GM04504 (cell line): ENCODE measurements at places on chromosomes 11 and 22.
A peak's percentile ranks its signal among the peaks of the same experiment; 100 is the strongest.

GRCh38 chr11:130029137-130029536 lies 26.5 kb upstream of the PRDM10 start:
- no peak for DNase-seq

DNA sequence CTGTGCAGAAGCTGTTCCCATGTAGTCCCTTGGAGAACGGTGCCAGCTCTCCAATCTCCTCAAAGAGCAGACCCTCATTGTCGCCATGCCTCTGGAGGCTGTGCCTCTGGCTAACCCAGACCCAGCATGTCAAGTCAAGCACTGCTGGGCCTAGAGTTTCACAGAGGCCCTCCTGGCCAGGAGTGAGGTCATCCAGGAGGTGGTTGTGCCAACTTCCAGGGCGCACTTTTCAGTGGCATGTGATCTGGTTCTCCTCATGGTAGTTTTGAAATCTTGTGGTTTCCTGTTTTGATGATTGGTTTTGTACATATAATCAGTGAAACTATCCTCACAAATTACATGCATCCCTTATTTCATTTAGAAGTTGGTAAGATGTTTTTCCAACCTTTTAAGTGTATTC lies 78.9 kb downstream of the PPFIBP2 start:
- DNase-seq: peak; percentile 63

DNA sequence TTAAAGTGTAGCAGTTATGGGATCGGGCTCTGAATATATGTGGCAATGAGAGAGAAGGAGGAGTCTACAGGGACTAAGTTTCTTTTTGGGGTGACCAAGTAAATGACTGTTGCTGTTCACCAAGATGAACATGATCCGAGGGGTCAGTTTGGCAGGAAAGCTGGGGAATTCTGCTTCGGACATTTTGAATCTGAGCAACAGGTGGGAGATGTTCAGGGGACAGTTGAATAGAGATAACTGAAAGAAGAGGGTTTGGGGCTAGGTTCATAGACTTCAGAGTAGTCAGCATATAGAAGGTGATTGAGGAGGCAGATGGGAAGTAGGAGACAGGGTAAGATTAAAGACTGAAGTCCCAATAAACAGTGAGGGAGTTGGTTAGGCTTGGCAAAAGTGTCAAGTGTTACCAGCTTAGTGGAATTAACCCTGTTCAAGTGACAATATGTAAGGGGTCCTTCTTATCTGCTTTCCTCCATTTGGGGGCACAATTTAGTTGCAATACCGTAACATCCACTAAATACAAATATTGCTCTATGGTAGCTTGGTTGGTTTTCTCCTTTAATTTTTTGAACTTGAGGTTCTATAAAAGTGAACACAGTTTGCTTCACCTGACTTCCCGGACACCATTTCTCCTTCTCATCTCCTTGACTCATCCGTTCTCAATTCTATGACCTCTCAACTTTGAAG lies 2.9 kb upstream of the ENTHD1 start:
- no peak for DNase-seq

DNA sequence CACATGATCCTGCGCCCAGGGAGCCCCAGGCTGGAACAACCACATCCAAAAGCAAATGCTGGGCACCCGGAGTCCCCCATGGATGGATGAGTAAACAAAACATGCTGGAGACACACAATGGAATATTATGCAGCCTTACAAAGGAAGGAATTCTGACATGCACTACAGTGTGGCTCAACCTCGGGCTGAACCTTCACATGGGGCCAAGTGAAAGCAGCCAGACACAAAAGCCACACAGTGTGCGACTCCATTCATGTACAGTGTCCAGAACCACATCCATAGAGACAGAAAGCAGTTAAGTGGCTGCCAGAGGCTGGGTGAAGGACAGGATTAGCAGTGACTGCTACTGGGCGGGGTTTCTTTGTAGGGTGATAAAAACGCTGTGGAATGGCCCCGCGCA lies 10.1 kb downstream of the POLR3H start:
- DNase-seq: no peak

DNA sequence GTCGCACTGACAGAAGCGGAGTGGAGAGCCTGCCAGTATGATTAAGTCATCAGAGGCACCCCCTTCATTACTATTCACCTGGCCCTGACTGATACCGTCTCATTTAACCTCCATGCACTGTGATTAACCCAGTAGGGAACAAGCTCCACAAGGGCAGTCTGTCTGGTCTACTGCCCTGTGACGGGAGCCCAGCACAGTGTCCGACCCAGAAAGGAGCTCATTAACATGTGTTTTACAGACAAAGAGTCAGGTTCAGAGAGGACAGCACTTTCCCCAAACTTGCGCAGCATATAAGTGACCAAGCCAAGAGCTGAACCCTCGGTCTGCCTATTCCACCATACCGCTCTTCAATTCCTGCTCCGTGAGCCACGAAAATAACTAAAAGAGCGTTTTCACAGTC lies 129.5 kb downstream of the RRAS2 start:
- no peak for DNase-seq

DNA sequence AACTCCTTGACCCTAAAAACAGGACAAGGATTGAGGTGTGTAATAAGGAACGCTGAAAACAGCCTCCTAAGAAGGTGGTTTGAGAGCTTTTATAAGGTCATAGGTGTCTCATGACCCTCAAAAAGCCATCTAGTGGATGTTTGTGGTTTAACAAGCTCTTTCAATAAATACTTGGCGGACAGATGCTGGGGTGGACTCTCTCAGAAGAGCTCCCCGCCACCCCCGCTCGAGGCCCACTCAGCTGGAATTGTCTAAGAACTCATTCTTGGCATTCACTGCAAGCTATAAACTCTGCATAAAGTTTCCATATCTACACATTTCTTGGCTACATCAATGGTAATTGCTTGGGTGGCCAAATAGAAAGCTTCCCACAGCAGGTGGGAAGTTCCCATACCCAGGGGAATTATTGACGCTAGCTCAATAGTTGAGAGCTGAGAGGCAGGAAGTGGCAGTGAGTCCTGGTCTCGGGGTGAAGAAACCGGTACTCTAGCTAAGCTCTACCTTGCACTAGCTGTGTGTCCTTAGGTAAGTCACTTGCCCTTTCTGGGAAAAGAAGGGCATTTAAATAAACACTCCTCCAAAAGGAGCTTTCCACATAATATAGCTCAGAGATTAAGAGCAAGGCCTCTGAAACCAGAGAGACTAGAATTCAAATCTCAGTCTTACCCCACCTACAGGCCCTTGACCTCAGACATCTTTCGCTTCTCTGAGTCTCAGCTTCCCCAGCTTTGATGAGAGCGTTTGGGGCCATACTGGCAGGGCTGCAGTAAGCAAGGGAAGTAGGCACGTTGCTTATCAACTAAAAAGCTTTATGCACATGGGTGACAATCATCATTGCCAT lies 6.4 kb downstream of the MS4A15 start:
- no peak for DNase-seq

DNA sequence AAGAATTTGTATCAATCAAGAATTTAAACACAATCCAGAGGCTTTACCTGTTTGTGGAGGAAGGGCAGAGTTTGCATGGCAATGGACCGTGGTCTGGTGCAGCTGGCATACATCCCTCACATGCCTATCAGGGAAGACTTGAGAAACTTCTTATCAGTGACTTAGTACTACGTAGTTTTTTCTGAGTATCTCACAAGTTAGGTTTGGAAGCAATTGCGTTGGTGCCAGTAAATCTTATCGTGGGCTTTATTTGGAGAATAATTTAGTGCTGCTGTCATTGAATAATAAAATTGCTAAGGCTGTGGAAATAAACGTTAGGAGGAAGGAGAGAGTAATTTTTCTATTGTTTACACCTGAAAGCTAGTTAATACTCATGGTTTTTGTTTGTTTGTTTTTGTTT lies 72.3 kb downstream of the PRMT3 start:
- DNase-seq: no peak

DNA sequence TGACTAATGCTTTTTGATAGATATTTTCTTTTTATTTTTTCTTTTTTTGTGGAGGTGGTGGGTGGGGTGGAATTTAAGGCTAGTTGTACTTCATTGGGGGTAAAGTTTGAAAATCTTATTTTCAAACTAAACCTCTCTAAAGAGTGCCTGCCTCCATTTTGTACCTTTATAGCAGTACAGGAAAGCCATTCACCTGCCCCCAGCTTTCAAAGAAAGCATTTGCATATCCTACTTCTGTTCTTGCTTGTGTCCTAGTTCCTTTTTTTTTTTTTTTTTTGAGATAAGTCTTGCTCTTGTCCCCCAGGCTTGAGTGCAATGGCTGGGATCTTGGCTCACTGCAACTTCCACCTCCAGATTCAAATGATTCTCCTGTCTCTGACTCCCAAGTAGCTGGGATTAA lies 766.2 kb upstream of the LRRC4C start:
- no peak for DNase-seq

DNA sequence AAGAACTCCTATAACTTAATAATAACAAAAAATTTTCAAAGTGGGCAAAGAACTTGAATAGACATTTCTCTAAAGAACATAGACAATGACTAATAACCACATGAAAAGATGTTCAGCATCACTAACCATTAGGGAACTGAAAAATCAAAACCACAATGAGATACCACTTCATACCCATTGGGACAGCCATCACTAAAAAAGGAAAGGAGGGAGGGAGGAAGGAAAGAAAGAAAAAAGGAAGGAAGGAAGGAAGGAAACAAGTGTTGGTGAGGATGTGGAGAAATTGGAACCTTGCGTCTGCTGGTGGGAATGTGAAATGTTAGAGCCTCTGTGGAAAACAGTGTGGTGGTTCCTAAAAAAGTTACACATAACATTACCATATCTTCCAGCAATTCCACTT lies 55.8 kb downstream of the MS4A13 start:
- DNase-seq: no peak

GRCh38 chr11:72672597-72673238 lies 1.5 kb downstream of the PDE2A start:
- DNase-seq: no peak

- no peak for DNase-seq
Observed at GRCh38 chr11:121864660-121865059, 251.4 kb downstream of the BLID start.

- DNase-seq: peak; percentile 59
Observed at GRCh38 chr11:33930317-33931021, 38.6 kb upstream of the LMO2 start.

- DNase-seq: no peak
Observed at GRCh38 chr11:30328681-30329080, 5.8 kb downstream of the ARL14EP start.
